ENCODE measurements at places on chromosomes 7 and 10.

DNA sequence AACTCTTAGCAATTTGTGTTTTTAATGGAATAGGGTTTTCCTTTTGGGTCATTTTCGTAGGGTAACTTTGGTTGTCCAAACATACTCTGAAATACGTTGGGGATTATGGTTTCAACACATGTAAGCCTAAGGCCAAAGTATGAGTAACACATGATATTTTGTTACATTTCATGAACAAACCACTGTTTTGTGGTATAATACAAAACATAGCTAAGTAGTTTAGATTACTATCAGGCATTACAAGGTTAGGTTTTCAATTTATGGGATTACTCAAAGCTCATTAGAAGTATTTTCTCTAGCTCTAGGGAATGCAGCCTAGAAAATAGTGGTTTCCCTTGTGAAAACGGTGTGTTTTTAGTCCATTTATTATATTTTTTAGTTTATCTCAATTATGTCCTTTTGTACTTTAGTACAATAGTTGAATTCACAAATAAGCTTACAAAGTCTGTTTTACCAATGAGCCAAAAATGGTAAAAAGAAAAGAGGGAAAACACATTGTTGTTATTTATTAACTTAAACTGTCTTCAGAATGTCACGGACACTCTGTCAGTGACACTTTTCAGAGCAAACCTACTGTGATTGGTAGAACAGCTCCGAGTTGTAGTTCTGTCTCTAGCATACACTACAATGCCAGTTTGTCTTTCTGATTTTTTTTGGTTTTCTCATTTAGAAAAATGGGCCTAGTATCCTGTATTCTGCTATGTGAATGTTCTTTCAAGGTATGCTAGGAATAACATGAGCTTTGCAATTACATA, 473.7 kb downstream of the SUGCT start:
- no peak for DNase-seq

- DNase-seq, result no peak
Measured at GRCh38 chr7:155310425-155311114, 12.9 kb downstream of the INSIG1 start.

DNA sequence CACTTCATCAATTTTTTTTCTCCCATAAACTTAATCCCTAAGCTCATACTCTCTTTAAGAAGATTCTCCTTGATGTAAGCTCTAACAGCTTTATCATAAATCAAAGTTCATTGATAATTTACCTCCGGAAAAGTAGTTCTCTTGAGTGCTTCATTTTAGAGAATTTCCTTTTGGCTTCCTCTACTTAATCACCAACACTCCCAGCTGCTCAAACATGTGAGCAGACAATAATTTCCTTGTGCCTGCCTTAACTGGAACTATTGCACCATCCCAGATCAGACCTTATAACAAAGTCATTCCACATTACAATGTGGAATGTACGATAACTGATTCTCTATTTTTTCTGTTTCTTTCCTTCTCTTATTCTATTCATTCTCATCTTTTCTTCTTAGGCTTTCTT, 5.9 kb downstream of the FEZF1 start:
- DNase-seq, result no peak

DNA sequence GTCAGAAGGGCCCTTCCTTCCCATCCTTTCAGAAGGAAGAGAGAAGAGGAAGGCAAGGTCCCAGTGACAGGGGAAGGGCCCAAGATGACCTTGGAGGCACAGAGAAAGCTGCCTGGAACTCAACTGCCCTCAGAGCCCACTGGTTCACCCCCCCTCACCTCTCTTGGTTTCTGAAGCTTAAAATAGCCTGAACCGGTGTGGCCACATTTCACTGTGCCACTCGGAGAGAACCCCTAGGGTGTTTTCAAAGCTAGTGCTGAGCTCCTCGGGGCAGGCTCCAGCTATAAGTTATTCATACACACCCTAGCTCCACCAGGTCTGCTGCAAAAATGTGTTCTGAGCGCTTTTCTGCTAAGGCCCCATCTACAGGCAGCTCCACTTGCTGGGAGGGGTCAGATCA, 60.9 kb upstream of the ADRB1 start:
- no peak for DNase-seq

GRCh38 chr10:92848441-92849233, at the start of gene EXOC6:
EXOC6 (plus strand) TSS chr10:92848520; CDS start chr10:92848534, 14 bp downstream.
- no peak for DNase-seq

DNA sequence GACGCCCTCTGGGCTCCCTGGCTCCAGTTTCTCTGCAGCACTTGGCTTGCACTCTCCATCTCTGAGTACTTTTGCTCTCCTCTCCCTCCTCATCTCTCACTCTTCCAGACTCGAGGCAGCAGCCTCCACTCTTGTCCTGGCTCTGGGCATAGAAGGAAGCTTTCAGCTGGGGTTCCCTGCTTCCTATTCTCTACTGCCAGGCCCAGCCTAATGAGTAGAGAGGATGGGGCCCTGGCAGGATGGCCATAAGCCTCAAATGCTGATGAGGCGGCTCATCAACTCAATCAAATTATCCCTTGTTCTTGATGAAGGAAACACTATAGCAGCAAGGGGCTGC, 55.8 kb downstream of the NEURL1 start:
- no peak for DNase-seq

GRCh38 chr7:40199076-40199802, 64.4 kb downstream of the SUGCT start:
- no peak for DNase-seq

DNA sequence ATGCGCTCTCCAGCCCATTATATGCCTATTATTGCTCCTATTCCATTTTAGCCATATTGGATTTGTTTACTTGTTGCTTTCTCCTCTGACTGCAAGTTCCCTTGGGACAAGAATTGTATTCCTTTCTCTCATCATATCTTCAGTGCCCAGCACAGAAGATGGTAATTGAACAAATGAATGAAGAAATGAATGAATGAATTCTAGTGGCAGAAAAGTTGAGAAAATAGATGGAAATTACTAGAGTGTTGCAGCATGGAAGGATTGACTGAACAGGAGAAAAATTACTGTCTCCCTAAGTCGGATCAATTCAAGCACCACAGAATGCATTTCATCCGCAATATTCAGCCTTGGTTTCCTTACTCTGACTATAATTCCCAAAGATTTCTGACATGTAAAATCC, 1243.2 kb downstream of the SORCS1 start:
- no peak for DNase-seq

GRCh38 chr10:6741541-6741941, 161.5 kb upstream of the PRKCQ start:
- DNase-seq, result no peak

- DNase-seq, result no peak
Measured at GRCh38 chr7:137970253-137970975, 31.5 kb downstream of the CREB3L2 start.

DNA sequence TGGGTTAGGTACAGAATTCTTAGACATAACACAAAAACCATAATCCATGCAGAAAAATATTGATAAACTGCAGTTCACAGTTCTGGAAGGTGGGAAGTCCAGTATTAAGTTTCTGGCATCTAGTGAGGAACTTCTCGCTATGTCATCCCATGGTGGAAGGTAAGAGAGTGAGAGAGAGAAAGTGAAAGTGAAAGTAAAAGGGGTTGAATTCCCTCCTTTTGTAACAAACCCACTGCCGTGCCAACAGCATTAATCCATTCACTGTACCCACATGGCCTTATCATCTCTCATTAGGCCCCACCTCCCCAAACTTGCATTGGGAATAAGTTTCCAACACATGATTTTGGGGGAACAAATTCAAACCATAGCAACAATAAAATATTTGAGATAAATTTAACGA, 17.1 kb downstream of the ZNF485 start:
- no peak for DNase-seq

GRCh38 chr7:54544149-54544526, 2.0 kb downstream of the VSTM2A start:
- no peak for DNase-seq

- no peak for DNase-seq
Measured at GRCh38 chr7:17624379-17624778, 315.9 kb downstream of the SNX13 start.

DNA sequence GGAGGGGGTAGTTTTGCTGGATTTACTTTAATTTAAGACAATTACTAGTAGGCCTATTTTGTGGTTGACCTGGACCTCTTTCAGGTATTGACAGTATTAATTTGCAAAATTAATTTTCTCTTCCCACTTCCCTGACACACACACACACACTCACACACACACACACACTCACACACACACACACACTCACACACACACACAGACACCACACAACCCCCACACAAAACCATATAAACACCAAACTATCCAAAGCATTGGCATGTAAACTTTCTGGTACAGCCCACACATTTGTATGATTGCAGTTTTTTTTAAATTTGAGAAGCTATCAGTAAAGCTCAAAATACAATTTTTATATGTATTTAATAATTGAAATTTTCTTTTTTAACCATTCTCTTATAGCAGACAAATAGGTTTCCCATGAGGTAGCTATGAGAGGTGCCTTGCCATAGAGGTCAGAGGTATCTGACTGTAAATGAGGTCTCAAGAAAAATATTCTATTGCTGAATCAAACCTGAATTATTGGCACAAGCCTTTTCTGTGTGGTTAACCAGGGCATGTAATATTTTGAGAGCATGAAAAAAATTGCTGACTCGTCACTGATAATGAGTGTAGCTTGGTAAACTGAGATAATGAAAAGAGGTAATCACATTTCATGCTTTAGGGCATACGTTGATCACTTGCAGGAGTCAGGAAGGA, 306.5 kb downstream of the GATA3 start:
- no peak for DNase-seq

- DNase-seq, result no peak
Measured at GRCh38 chr7:97623333-97623732, 108.6 kb upstream of the TAC1 start.

DNA sequence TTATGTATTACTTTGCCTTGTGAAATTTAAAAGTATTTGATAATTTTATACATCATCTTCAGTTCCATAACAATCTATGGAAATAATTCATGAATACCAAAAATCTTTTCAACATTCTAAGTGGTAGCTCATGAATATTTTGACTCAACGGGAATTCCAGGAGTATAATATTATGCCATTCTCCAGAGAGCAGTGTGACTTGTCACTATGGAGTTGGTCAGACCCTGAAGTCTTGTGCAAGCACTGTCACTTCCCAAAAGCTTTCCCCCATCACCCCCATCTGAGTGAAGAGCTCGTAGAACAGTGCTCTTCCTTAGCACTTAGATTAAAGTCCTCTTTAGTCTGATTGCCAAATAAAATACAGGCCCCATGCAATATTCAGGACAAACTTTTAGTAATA, 29.4 kb upstream of the CCNJ start:
- DNase-seq, result no peak

- DNase-seq, result no peak
Measured at GRCh38 chr7:110593355-110593754, 497.6 kb upstream of the LRRN3 start.

GRCh38 chr7:104927055-104927454, 87.0 kb upstream of the KMT2E start:
- DNase-seq, result no peak

- no peak for DNase-seq
Measured at GRCh38 chr10:119613741-119614140, 17.0 kb upstream of the TIAL1 start.

DNA sequence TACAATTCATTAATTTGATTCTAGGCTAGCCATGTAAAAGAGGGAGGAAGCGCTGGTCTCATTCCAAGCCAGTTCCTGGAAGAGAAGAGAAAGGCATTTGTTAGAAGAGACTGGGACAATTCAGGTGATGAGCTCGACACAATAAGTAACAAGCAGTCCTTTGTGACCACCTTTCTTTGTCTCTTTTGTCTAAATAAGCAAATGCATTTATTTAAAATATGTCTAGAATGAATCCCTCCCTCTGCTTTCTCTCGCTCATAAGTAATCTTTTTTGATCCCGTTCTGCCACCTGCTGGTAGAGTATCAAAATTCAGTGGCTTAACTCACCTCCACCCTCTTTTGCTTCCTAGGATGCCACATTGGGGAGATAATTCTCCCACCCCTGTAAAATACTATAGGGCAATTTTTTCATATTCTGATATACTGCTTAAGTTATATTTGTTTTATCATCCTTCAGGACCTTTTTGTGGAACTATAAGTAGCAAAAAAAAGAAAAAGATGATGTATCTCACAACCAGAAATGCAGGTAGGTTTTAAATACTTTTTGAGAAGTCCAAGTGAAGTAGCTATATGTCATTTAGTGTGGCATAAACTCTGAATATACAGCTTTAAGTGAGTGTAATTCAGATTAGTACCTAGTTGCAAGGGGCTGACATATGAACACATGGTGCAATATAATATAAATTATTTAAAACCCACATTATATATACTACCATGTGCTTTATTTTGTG, 91.5 kb downstream of the GSDME start:
- peak; percentile 57 for DNase-seq

- DNase-seq, result no peak
Measured at GRCh38 chr10:76122056-76122455, 690.6 kb downstream of the LRMDA start.

DNA sequence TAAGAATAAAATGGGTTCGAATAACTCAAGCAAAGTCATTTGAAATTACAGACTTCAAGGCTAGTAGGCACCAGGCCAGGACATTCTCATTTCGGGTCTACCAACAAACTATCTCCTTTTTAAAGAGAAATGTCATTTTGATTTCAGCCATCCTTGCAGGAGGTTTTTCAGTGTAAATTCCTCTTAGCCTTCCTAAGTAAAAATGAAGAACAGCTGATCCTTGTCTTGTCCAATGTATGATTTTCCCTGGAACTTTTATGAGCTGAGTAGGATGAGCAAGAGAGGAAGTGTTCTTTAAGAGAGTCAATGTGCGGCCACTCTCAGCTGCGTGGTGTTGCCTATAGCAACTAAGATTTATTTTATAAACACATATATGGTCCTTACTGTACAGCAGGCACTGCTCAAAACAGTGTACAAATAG, 110.1 kb downstream of the PLCE1 start:
- no peak for DNase-seq

DNA sequence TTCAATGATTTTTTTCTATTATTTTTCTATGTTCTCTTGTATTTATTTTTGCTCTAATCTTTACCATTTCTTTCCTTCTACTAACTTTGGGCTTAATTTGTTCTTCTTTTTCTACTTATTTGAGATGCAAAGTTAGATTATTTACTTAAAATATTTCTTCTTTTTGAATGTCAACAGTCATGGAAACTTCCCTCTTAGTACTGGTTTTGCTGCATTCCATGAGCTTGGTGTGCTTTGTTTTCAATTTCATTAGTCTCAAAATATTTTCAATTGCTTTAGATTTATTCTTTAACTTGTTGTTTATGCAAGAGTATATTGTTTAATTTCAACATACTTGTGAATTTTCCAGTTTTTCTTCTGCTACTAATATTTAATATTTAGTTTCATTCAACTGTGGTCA, 230.4 kb downstream of the LRRTM3 start:
- DNase-seq, result no peak
